ENCODE measurements at places on chromosomes 16 and 17.
A peak's percentile ranks its signal among the peaks of the same experiment; 100 is the strongest.

GRCh38 chr17:66805567-66805966 is 29.4 kb upstream of the CACNG5 start:
- DNase-seq, result no peak

DNA sequence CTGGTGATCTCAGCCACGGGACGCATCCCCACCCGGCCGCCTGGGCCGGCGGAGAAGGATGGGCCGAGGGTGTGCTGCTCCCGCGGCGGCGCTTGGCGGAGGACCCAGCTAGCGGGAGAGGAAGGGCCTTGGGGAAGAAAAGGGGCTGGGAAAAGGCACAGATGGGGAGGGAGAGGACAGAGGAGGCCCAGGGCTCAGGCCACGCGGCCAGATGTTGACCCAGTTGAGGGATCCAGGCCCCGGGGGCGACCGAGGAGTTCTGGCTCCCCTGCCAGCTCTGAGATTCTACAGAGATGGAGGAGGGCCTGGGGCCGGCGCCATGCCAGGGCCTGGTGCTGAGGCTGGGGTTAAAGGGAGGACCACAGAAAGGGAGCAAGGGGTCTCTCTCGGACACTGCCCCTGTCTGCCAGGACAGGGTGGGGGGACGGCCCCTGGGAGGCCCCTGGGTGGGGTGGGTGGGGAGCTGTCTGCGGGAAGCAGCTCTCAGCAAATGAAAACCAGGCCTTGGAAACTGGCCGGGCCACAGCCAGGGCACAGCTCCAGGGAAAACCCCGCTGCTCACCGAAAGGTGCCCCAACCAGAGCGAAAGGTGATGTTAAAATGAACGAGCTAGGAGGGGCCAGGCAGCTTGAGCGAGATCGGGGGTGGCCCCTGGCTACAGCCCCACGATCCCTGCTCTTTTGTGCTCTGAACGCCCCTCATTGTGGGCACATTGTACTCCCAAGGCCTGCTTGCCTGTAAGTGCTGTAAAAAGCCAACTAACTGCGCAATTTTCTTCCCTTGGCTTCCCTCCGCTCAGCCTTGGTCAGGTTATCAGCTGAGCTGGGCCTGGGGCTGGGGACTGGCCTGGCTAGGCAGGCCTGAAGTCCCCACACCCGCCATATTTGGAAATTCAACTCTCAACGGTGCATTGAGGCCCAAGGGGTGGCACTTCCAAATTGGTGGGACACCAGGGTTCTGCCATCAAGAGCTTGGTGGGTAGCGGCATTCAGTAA is 191.4 kb downstream of the ZNF423 start:
- DNase-seq, result no peak

DNA sequence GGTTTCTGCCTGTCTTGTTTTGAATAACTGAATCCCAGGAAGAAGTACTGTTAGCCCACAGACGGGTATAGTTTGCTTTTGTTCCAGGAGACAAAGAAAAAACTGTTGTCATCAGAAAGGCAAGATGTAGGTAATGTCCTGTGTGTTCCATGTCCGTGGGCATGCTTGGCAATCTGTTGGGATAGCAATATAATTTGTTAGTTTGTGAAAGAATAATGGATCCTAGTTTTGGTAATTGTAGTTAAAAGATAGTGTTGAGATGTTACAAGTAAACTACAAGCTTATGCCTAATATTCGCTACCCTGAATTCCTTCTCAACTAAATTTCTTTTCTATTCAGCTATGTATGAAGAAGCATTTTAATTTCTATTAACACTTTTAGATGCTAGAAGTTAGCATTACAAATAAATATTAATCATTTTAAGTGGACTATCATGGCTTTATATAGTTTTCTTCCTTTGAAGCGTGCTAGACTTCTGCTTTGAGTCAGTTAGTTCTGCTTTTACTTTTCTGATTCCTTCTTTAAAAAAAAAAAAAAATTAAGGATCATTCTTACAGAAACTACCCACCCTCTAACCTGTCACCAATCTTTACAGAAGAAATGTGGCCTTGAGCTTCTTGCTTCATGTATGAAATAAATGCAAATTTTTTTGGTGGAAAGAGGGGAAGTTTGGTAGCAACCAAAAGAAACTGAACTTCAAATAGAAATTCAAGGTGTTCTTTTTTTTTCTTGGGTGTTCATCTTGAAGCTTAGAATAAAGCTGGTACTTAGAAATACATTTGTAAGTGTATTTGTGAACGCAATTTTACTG is 2.4 kb downstream of the EVI2A start:
- DNase-seq, result no peak

- no peak for DNase-seq
Measured at GRCh38 chr17:68600931-68601564, at the start of gene FAM20A. Gene FAM20A, minus strand, starts transcription at chr17:68601367. Its CDS starts 701 bp downstream, at chr17:68600666.

DNA sequence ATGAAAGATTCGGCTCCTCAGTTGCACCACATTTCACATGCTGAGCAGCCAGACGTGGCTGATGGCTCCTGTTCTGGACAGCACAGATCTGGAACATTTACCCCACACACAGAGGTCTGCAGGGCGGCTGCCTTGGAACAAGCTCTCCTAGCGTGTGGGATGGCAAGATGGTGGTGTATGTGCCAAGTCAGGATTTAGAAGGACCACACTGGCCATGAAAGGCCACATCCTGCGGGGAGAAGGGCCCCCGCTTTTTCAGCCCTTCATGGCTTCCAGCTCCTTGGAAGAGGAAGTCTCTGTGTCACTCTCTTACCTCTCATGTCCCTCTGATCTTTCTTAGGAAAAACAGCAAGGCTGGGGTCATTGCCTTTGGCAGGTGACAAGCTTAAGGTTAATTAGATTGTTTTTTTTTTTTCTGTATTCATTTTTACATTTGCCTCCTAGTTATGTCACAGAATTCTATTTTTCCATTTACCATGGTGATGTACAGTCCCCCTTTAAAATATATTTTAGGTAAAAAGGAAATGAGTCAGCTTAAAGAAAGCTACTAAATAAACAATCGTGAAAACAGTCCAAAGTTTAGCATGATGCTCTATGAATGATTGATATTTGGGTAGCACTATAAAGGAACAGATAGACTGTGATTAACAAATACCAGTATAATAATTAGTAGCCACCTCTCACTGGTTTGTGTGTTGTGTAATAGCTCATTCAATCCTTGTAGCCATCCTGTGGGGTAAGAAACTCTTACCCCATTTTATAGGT is 396.6 kb downstream of the CPPED1 start:
- DNase-seq, result no peak

- DNase-seq, result peak; percentile 68
Measured at GRCh38 chr17:33750943-33751701, 458.0 kb upstream of the ASIC2 start.

GRCh38 chr16:82616356-82616755 is 10.4 kb upstream of the CDH13 start:
- no peak for DNase-seq

DNA sequence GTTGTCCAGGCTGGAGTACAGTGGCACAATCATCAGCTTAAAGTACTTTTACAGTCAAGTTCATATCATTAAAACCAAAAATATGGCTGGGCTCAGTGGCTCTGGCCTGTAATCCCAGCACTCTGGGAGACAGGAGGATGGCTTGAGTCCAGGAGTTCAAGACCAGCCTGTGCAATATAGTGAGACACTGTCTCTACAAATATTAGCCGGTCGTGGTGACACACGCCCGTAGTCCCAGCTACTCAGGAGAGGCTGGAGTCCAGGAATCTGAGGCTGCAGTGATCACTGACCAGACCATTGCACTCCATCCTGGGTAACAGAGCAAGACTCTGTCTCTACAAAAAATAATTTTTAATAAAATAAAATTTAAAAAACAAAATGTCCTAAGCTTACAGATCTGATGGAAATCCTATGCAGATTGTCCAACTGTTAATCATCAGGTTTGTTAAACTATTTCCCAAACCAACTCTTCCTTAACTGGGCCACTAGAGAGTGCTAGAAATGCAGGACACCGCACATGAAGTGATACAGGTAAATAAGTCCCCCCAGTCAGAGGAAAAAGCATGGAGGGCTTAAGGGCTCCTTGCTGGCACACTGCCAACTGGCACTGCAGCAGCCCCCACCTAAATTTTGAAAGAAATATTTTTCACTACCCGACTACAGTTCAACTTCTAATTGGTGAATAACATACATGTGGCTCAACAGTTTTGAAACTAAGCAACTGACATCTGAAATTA is 2.8 kb downstream of the USP22 start:
- DNase-seq, result peak; percentile 82

DNA sequence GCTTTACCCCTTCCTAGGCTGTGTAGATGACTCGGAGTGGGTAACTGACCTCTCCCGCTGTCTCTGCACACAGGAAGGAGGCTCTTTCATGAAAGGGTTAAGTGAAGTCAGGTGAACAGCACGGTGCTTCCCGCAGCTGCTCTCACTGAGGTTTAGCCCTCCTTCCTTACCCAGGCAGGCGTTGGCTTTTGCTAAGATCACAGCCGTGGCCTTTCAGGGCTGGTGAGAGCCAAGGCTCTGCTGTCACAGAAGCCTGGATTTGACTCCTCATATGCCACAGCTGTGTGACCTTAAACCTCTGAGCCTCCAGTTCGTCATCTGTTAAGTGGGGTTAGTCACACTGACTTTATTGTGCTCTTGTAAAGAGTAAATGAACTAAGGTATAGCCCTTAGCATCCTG is 90.9 kb upstream of the PLCG2 start:
- peak; percentile 50 for DNase-seq

GRCh38 chr17:39461926-39462569 is 762 bp downstream of the CDK12 start:
- peak; percentile 29 for DNase-seq

DNA sequence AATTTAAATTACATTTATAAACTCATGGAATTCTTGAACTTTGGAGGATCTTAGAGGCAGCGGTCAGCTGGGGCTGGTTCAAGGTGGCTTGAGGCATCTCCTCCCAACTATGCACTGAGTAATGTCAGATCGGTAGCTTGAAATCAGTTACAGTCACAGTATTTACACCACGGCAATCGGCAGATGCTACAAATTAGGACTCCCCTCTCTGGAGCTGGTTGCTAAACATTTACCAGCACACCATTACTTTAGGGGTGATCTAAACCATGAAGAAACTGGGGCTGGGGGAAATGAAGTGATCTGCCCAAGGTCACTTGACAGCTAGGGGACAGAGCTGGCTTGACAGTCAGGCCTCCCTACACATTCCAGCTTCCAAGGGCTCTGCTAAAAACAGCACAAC is 137.6 kb downstream of the IRX3 start:
- no peak for DNase-seq

DNA sequence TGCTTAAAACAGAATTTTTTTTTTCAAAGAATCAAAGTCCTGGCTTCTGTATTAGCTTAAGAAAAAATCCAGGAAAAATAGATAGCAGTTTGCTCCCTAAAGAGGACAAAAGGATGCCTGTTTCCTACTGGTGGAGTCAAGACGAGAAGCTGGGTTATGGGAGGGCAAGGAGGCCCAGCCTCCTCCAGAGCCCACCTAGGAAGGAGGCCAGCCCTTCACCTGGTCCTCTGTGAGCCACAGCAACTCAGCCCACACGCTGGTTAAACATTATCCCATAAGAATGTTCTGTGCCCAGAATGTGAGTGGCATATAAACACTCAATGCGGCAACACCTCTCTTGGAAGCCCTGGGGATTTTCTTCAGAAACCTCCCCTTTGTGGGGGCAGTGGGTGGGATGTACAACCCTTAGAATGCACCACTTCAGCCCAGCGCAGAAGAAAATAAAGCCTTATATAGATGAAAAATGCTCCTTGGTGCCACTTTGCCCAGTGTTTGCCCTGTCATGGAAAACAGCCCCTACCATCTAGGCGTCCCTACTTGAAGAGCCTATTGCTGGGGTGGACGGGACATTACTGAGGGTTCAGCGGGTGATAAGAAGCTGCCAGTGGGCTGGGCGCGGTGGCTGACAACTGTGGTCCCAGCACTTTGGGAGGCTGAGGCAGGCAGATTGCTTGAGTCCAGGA is 48.0 kb downstream of the TEKT5 start:
- peak; percentile 44 for DNase-seq

DNA sequence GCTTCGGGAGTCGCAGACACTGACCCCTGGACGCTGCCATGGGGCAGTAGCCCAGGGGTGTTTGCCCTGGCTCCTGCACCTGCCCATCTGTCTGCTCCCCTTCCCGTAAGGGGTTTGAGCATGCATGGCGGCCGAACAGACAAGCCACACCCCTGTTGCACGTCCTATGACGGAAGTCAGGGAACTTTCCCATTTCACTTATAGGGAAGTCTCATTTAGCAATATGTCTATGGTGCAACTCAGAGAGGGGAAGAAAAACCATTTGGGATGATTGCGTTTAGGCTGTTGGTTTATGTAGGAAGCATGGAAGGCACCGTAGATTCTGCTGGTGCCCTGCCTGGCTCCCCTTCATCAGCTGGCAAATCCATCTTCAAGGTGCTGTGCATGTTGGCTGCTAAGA is 112.5 kb downstream of the HAPSTR1 start:
- no peak for DNase-seq
